Kasumi-1 (cell line): ENCODE measurements at places on chromosomes 5 and 9.
A peak's percentile ranks its signal among the peaks of the same experiment; 100 is the strongest.

DNA sequence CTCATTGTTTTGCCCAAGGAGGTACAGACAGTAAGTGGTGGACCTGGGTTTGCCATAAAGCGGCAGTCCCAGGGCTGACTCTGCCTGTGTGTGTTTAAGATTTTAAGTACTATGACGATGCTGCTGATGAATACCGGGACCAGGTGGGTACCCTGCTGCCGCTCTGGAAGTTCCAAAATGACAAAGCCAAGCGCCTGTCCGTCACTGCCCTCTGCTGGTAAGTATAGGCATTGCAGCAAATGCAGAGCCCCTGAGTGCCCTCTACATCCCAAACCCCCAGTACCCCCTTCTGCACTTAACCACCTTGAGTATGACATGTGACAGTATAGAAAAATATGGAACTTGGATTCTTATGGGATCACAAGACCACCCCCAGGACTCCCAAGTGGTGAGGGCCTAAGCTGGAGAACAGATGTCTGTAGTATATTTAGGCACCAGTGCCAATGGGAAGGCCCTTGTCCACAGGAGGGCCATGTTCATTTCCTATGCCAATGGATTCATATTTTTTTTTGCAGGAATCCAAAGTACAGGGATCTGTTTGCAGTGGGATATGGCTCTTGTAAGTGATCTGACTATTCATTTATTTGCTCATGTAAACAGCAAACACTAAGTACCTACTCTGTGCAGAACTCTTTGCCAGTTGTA, 22.0 kb downstream of the ENHO start:
- DNase-seq = peak; percentile 38

DNA sequence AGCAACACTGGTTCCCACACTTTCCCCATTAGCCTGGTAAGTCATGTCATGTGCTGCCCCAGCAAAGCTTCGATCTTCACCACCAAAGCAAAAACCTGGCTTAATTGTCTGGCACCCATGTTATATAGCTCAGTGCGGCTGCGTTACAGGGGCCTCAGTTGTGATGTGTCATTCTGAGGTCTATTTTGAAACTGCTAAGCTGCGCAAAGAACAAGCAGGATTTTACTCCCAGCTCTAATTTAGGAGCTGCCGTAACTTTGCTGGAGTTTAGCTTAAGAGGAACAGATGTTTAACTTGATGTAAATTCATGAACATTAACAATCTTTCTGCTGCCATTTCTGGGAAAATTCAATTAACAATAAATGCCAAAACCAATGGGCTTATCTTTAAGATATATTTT, 274.1 kb downstream of the HSPA4 start:
- DNase-seq = no peak

DNA sequence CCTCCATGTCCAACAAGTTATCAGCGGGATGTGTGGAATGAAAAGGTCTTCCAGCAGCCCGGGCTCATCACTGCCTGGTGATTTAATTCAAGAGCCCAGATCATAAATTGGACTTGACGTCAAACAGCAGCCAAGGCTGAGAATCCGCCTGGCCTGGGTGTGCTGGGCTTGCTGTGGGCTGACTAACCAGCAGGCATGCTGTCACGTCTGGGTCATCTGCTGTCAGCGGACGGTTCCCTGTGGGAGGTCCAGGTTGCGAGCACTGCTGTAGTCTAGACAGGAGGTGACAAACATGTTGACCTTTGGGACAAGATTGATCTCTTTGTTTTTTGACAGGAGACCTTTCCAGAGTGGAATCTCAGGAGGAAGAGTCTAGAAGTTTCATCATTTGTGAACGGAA, 289.7 kb downstream of the OSTF1 start:
- DNase-seq = no peak

DNA sequence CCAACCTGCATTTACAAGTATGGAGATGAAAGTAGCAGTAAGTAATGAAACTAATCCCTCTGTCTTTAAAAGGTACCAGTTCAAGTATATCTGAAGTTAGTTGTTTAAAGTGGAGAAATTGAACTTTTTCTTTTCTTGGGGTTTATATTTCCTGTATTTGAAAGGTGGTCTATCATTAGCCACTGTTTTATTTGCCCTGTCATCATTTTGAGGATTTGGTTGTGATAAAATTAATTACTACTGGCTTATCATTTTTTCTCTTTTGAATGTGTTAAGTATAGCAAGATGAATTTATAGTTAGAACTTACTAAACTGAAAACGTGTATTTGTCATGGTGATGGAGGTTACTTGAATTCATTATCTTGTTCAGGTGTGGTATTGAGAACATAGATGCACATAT, 25.1 kb downstream of the NCBP1 start:
- DNase-seq = no peak

DNA sequence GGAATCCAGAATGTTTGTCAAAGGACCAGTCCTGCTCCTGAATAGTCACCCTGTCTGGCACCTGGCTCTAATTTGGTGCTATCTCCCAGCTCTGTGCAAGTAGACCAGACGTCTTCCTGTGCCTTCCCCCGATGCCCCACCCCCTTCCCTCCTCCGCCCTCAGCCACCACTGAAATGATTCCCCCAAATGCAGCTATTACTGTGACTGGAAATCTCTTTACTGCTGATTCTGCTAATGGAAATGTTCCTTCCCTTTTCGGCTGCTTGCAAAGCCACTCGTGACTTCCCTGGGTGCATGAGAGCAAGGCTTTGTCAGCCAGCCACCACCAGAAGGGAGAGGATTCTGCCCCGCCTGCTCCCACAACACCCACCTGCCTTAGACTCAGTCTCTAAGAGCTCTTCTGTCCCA, 11.4 kb downstream of the ASTN2 start:
- DNase-seq = no peak

DNA sequence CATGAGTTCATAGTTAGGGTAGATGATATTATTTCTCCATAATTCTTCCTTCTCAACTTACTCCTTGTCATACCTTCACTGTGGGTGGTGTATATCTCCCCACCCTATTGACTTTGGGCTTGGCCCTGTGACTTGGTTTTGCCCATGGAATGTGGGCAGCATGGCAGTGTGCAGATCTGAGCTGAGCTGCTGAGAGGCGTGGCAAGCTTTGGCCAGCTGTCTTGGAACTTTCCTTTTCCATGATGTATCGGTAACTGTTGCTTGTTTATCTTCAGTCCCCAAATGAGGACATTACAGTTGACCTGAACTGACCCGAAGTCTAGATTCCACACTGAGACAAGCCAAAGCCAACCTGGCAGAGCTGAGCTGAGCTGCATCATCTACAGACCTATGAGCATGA, 70.4 kb downstream of the RALGPS1 start:
- no peak for DNase-seq

GRCh38 chr5:88687373-88687911, 195.5 kb downstream of the MEF2C start:
- no peak for DNase-seq

GRCh38 chr9:96691326-96691725, 36.2 kb upstream of the PRXL2C start:
- no peak for DNase-seq

GRCh38 chr5:61050292-61050691, 105.3 kb downstream of the NDUFAF2 start:
- no peak for DNase-seq

DNA sequence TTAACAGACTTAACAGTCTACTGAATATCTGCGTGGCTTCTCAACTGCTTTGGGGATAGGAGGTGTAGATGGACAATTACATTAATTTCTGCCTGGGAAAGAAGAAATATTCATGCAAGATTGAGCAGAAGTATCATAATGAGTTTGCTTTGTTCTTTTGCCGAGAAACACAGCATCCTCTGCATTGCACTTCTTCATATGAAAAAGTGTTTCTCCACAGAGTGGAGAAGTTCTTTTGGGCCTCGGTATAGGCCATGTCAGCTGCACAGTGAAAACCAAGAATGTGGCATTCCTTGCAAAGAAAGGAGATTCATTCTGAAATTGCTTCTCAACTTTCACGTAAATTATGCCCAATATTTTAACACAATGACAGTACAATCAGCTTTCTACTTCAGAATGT, 17.6 kb upstream of the SNX2 start:
- no peak for DNase-seq

DNA sequence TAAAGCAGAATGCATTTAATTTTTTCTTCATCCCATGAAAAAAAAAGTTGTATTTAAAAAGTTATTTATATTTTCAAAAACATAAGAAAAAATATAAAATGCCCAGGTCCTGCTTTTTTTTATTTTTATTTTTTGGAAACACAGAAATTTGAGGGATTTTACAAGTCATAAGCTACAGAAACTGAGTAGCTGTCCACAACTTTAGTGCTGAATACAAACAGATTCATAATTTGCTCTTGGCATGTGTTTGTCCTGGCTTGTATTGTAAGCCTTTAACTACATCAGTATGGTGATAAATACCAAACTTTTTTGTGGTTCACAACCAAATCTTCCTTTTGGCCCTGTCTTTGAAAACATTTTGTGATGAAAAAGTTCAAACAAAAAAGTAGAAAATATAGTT, 7.5 kb upstream of the PLCXD3 start:
- DNase-seq = peak; percentile 9

DNA sequence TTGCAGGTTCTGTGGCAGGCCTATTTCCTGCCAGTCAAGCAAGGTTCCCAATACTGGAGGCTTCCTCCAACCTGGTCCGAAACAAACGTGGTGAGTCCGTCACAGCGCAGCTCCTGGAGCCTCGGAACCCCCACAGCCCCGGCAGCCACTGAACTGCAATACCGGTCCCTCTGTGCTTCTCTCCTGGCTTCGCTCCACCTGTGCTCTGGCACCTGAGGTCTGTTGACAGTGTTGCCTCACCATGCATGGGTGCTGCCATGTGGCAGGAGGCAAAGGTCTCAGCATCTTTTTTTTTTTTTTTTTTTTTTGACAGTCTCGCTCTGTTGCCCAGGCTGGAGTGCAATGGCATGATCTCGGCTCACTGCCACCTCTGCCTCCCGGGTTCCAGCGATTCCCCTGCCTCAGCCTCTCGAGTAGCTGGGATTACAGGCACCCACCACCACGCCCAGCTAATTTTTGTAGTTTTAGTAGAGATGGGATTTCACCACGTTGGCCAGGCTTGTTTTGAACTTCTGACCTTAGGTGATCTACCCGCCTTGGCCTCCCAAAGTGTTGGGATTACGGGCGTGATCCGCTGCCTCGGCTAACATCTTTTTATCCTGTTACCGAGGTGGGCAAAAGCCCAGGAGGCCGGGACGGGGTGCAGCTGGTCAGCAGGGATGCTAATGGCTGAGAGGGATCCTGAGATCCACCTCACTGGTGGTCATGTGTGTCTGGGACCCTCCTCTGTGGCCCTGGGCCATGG, 57.1 kb upstream of the RNU6ATAC start:
- DNase-seq = no peak

DNA sequence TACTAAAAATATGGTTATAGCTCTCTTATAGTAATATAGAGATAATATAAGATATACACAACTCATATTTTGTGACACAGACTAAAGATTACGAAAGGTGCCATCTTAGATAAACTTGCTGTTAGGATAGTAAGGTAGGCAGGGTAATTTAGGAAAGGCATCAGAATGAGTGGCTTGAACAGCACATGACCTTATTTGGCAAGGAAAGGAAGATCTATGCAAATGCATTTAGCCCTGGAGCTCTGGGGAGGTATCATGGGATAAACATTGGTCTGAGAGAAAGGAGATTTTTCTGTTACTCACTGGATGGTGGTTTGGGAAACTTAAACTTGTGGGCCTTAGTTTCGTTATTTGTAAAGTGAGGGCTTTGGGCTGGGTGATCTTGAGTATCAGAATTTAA, 65.8 kb downstream of the KCTD16 start:
- DNase-seq = no peak

- DNase-seq = no peak
Measured at GRCh38 chr9:75894566-75894965, 4.1 kb downstream of the PCSK5 start.

- DNase-seq = no peak
Measured at GRCh38 chr9:10704720-10705119, 91.9 kb upstream of the PTPRD start.

DNA sequence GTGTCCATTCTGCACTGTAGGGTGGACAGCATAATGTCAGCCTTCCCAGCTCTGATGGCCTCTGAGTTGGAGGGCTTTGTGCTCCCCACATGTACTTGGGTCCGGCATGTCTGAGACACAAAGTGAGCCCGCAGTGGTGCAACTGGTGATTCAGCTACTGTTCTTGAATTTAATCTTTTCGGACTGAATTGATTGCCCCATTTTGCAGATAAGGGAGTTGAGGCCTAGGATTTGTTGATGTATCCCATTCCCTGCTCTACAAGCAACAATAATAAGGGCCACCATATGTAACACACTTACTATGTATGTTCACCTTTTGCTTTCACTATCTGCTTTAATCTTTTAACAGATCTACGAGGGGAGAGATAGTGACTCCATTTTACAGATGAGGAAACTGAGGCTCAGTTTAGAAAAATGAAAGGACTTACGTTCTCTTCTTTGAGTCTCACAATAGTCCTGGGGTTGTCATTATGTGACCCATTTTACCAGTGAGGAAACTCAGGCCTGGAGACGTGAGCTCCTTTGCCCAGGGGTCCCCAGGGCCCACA, 4.5 kb downstream of the GSN start:
- no peak for DNase-seq

DNA sequence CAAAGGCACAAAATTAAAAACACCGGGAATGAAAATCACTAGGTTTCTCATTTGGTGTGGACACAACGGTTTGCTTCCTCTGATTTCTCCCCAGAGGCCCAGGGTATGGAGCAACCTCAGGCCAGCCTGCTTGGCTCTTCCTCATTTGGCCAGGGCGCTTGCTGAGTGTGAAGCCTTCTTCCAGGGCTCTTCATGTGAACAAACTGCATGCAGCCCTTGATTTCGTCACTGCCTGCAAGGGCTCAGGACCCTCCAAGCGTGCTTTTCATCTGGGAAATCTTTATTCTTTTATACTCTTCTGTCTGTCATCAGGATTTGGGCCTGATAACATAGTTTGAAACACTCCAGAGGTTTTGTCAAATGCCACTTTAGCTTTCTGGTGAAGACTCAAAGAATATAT, 122.6 kb upstream of the KLF4 start:
- peak; percentile 77 for DNase-seq

DNA sequence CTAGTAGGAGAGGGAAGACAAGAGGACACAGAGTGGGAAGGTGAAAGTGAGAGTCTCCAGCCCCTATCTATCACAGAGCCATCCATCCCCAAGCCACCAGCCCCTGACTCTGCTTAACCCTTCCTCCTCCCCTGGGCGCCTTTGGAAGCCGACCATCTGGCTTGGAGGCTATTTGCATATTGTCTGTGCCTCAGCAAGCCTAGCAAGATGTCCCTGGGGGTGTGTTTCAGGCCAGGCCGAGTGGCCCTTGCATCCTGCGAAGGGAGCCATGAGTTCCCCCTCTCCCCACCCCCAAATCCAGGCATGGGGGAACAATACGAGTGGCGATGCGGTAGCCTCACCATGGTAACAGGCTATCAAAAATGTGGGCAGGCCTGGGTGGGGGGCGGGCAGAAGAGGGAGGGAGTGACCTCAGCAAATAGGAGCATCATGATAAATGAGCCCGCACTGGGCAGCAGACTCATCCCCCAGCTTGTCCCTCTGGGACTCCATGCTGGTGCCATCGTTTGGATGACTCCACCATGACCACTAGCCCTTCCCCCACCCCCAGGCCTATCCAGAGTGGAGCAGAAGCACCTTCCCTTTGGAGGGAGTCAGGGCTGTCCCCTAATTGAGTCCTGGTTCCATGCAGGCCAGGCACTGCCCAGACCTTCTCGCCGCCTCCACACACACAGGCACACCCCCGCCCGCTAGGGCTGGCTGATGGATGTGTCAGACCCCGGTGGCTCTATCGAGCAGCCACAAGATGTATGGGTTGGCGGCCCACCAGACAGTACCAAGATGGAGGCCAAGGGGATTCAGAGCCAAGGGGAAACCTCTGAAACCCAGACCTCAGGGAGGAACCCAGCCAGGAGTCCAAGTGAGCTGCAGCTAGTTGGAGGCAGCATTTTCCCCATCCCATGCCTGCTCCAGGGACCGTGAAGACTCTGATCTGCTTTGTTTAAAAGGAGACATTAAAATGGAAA, 14.6 kb downstream of the URM1 start:
- no peak for DNase-seq
